ENCODE measurements at places on chromosomes 7 and 10.

- no peak for DNase-seq
Measured at GRCh38 chr7:75738604-75738974, at the start of gene HIP1. Gene HIP1, minus strand, starts transcription at chr7:75738941. Its CDS starts 21 bp downstream, at chr7:75738920.

DNA sequence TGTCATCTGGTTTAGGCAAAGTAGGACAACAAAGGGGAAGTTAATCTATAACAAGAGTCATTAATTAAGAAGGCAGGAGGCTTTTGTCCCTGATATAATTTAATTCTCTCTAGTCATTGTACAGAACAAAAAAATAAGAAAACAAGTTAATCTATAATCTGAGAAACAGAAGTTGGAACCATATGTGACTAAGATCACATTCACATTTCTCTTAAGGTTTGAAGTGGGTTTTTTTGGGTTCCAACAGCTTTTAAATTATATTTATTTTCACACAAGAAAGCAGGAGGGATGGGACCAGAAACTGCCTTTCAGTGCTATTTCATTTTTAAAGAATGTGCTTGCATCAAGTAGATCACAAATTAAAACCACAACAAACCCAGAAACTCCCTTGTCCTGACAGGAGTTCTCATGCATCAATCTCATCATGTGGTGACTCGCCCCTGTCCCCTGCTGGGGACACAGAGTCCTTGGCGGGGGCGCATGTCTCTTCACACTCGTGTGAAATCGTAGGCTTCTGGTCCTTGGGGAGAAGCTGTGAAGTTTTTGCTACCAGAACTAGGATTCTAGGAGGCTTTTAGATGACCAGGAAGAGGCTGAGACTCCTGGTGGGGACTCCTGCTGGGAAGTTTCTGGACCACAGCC, 10.1 kb upstream of the OPN4 start:
- DNase-seq = peak; percentile 61

- DNase-seq = no peak
Measured at GRCh38 chr10:11048707-11049278, 31.1 kb downstream of the CELF2 start.

DNA sequence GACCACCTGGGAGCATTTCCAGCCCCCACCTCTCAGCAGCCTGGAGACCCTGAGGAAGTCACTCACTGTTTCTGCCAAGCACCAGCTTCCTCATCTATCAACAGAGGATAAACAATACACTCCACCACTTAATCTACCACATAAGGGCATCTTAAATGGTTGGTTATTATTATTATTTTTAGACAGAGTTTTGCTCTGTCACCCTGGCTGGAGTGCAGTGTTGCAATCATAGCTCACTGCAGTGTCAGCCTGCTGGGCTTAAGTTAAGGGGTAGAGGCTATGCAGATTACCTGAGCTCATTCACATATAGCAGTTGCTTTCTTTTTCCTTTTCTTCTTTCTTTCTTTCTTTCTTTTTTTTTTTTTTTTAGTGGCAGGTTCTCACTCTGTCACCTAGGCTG, 59.5 kb upstream of the ELN start:
- no peak for DNase-seq

GRCh38 chr7:77765906-77766800, 32.1 kb downstream of the TMEM60 start:
- DNase-seq = peak; percentile 41

Measured in fibroblast of skin of right quadriceps (primary cell).